T-cell (primary cell): ENCODE measurements at places on chromosomes 4 and X.

DNA sequence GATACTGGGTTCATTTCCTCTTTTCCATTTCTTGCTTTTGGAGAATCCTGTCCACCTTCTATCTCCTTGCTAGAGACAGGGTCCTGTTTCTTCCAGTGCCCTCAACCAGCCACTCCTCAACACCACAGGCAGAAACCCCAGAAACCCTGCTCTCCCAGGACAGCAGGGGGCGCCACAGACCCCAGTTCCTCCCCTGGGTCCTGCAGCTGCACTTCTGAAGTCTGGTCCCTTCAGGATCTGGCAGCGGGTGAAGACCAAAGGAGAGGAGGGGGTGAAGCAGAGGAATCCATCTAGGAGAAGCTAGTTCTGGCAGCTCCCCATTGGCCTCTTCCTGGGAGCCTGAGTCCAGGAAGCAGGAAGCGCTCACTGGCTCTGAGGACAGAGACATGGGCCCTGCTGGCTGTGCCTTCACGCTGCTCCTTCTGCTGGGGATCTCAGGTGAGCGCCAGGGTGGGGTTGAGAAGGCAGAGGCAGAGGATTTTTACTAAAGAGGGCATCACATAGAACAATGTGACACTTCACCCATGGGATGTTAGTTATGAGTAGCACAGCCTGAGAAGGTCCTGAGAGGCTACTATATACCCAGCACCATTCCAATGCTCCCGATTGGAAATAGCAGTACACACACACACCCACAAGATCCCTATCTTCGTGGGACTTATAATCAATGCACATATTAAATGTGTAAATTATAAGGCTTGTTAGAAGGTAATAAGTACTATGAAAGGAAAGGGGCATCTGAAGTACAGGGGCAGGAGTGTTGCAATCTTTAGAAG, at the start of gene PRSS48:
Gene PRSS48, plus strand, starts transcription at position 375 of the 776 bp plus-strand sequence. Its CDS starts 12 bp downstream, at position 387.
- DNase-seq, result peak; percentile 15

DNA sequence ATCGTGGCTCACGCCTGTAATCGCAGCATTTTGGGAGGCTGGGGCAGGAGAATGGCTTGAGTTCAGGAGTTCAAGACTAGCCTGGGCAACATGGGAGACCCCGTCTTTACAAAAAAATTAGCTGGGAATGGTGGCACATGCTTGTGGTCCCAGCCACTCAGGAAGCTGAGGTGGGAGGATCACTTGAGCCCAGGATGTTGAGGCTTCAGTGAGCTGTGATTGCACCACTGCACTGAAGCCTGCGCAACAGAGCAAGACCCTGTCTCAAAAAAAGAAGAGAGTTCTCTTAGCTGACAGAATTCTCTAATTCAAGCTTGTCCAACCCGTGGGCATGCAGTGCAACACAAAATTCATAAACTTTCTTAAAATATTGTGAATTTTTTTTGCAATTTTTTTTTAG, 95.6 kb upstream of the CBR4 start:
- no peak for DNase-seq

GRCh38 chr4:147518846-147519767, 38.2 kb downstream of the EDNRA start:
- peak; percentile 47 for DNase-seq

DNA sequence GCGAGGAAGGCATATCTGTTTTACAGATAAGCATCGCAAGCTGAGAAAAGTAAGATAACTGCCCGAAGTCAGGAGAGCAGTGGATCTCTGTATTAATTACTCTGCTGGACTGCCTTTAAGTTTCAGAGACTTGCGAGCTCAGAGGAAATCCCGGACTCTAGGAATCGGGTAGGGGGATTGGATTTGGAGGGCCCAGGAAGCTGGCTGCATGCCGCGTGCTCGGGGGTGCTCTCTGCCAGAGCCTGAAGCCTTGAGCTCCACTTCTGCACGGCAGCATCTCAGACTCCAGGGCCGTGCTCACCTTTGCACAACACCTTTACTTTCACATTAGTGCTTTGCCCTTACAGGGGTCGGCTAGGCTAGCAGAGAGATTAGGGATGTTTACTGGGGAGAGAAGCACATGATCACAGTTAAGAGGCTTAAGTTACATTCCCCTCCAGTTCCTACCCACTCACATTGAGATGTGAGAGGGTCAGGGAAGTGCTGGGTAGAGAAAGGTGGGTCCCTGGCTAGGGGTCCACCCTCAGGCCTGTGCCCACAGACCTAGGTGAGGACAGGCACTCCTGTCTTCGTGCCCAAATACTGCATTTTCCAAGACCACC, 57.0 kb downstream of the TRIML1 start:
- no peak for DNase-seq

DNA sequence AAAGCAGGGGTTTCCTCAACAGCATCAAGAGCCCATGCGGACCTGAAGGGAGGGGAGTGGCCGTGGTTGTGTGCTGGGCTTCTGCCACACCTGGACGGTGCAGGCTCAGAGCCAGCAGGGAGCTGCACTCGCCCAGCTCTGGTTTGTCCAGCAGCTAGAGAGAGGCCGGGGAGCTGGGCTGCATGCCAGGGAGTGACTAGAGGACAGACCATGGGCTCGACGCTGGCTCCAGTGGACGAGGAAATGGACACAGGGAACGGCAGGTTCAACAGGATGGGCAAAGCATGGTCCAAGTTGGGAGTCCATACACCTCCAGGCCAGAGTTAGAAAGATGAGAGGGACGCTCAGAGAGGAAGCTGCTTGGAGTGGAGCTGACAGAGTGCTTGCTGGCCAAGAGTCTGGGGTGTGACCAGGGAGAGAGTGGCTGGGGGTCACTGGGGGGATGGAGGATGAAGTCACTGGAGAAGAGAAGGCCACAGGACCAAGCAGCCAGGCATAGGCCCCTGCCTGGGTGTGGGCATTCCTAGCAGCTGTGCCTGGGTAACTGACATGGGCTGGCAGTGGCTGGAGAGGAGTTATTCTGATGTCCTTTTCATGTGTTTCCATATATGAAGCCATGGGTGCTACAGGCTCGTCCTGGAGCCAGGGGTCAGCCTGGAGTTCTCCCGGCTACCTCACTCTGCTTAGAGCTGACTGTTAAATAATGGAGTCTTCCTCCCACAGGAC, 42.8 kb downstream of the HTT-AS start:
- no peak for DNase-seq

GRCh38 chrX:107669885-107670628, 41.7 kb downstream of the PRPS1 start:
- DNase-seq, result no peak

- DNase-seq, result no peak
Observed at GRCh38 chr4:150280081-150280895, 202.0 kb downstream of the DCLK2 start.

GRCh38 chr4:52576326-52576725, 82.8 kb downstream of the USP46 start:
- DNase-seq, result no peak

DNA sequence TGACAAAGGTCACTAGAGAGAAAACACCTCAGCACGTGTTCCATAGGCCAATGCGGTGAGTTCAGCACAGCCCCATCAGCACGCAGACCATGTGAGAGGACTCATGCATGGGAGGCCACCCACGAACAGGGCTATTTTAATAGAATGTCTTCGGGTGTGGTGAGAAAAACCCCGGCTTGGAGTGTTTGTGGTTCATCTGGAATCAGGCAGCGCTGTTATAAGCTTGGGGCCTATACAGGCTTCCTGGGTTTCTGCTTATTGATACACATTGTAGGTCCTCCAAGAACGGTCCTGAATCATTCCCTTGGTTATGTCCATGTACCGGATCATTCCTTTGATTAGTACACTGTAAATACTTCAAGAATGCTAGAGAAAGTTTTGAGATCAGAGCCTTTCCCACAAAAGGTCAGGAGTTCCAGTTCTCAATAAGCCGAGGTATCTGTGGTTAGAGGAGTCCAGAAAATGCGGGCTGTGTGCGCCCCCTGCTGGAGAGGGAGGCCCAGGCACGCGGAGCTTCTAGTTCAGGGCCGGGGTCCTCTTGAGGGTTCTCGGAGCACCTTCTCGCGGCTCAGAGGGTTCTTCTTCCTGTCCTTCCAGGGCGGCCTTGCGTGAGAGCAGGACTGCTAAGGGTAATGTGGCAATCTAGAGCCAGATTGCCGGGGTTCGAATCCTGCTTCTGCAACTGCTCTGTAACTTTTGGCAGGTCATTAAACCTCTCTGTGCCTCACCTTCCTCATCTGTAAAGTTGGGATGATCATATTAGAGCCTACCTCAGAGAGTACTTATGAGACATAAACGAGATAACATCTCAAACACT, 51.8 kb downstream of the TLR10 start:
- DNase-seq, result peak; percentile 77
